ENCODE measurements at places on chromosomes 6 and 20.
A peak's percentile ranks its signal among the peaks of the same experiment; 100 is the strongest.

- peak; percentile 15 for DNase-seq
Measured at GRCh38 chr6:147117580-147117979, 86.6 kb upstream of the STXBP5 start.

DNA sequence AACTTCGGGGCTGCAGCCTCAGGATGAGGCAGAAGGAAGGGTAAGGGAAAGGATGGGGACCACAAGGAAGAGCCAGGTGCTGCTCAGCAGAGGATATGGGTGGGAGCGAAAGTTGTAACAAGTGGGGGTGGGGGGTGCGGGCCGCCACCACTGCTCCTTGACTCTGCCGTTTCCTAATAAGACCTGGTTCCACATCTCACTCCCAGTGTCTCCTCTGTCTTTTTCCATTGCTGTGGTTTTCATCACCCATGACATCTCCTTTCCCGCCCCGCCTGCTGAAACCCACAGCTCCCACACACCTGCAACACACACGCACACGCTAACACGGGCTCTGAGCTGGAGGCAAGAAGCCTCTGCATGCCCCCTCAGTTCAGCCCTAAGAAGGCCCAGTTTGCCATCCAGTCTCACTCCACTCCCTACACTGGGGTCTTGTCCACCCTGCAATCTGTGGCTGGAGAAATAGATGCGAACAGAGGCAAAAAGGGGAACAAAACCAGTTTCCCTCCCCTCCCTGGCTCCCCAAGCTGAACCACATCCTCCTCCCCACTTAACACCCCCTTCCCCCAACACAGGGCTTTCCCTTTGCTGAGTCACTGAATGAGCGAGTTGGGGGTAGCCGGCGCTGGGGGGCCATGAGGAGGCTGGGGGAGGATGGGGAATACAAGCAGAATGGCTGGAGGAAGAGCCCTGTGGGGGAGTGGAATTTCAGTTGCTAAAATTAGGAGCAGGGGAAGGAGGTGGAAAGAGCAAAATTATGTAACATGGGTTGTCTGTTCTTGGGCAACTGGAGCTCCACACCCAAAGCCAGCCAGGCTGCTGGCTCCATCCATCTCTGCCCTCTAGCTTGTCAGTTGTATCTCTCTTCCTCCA, 11.5 kb downstream of the NFKBIL1 start:
- no peak for DNase-seq

DNA sequence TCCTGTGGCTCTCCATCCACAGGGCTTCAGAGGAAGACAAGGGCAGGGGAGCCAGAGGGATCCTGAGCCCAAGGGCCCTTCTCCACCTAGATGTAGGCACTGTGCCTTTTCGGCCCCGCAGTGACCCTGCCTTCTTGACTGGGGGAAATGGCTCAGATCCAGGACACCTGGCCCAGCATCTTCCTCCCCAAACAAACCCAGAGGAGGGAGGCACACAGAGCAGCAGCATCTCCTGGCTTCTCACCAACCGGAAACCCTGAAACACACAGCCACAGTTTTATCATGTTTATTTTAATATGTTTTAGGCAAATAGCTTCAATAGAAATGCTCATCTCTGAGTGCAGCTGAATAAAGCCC, 84.5 kb upstream of the LRFN2 start:
- DNase-seq, result no peak

DNA sequence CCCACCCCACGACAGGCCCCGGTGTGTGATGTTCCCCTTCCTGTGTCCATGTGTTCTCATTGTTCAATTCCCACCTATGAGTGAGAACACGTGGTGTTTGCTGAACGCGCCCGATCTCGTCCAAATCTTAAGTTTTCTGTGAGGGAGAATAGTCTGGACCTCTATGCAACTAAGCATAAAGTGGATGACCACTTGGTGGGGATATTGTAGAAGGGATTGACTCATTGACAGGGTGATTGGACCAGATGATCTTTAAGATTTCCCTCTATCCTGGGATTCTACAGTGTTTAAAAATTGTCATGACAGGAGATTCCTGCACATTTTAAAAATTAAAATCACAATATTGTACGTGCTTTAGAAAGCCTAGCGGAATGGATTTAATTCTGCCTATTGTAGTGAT, 141.3 kb downstream of the TRMT11 start:
- no peak for DNase-seq

- no peak for DNase-seq
Measured at GRCh38 chr20:1225263-1225782, 521 bp upstream of the RAD21L1 start.

DNA sequence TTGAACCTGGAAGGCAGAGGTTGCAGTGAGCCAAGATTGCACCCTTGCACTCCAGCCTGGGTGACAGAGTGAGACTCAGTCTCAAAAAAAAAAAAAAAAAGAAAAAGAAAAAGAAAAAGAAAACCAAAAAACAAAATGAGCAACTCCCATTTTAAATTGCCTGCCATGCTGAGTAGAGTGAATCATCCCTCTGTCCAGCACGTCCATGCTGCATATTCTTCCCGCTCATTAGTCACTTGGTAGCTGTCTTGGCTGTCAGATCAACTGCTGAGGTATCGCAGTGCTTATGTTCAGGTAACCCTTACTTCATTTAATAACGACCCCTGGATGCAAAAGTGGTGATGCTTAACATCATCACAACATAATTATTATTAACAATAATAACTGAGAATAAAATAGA, 72.6 kb upstream of the RNF24 start:
- no peak for DNase-seq

DNA sequence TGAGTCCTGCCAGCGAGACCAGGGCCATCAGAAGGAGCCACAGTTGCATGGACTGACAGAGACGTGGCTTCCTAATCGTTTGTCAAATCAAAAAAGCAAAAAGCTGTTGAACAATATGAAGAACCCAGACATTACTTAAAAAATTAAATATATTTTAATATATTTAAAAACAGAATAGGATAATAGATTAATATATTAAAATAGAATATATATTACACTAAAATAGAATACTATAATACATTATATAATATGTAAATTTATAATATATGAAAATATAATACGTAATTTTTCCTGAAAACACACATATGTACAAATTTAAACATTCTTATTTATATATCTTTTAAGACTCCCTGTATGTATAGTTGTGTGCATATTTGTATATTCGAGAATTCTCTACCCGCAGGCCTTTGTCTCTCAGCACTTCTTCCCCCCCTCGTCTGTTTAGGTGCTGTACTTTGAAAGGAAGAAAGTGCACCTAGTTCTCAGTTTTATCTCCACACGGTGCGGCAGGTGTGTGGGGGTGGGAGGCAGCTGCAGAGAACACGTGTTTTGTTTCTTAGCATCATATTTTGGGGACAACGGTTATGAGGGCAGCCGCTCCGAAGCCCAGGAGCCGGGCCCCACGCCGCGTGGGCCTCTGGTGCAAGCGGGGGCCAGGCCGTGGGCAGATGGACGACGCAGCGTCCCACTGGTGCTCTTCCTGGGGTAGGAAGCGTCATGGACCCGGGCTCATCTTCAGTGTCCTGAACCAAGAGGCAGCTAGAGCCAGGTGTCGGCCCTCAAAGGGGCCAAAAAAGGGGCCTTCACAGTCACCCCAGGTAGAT, 72.2 kb upstream of the MPC1 start:
- DNase-seq, result no peak

DNA sequence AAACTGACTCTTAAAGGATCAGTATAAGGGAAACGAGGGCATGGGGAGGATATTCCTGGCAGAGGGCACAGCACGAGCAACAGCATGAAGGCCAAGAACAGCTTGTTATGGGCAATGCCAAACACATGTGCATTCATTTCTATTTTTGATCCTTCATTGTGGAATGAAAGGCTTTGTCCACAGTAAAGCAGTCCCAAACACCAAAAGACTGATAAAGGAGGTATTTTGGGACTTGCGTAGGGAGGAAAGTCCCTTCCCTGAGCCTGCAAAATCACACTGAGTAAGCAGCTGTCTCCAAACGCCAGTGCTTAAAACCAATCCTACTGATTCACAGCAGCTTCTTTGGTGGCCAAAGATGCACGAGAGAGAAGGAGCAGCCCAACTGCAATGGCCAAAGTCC, 138.2 kb downstream of the UNC5CL start:
- DNase-seq, result no peak

DNA sequence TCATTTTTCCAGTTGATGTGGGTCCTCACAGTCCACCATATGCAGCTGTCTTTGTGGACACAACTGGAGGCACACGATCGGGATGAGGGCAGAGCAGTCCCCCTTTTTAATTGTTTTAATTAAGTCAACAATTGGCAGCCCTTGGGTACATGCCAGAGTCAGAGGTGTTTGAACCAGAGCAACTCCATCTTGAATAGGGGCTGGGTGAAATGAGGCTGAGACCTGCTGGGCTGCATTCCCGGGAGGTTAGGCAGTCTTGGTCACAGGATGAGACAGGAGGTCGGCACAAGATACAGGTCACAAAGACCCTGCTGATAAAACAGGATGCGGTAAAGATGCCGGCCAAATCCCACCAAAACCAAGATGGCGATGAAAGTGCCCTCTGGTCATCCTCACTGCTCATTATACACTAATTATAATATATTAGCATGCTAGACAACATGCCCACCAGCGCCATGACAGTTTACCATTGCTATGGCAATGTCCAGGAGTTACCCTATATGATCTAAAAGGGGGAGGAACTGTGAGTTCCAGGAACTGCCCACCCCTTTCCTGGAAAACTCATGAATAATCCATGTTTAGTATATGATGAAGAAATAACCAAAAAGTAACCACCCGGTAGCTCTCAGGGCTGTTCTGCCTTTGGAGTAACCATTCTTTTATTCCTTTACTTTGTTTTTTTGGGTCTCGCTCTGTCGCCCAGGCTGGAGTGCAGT, 31.8 kb upstream of the BLCAP start:
- DNase-seq, result no peak

- no peak for DNase-seq
Measured at GRCh38 chr6:32609391-32609730, 19.7 kb upstream of the HLA-DRB1 start.

GRCh38 chr6:73951183-73951582, 255.2 kb downstream of the CD109 start:
- DNase-seq, result no peak

- DNase-seq, result no peak
Measured at GRCh38 chr6:163243083-163243482, 171.4 kb upstream of the QKI start.

GRCh38 chr6:11774426-11774825, 4.2 kb downstream of the ADTRP start:
- DNase-seq, result no peak

All from renal cortical epithelial cell (primary cell).